CD14-positive monocyte (primary cell): ENCODE measurements at places on chromosomes 7 and 10.

DNA sequence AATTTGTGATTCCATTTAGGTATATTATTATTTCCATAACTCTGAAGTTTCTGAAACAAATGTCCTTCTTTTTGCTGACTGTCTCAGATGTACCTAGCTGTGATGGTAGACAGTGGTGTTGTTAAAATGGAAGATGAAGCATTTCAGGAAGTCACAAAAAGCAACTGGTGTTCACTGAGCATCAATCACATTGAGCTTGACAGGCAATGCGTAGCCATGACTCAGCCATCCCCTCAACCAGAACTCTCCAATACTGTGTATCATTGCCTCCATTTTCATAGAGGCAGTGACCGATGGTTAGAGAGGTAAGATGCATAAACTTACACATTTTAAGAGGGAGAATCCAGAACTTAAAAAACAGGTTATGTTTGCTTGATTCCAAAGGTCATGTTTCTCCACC lies 434.0 kb downstream of the INHBA start:
- DNase-seq = no peak

DNA sequence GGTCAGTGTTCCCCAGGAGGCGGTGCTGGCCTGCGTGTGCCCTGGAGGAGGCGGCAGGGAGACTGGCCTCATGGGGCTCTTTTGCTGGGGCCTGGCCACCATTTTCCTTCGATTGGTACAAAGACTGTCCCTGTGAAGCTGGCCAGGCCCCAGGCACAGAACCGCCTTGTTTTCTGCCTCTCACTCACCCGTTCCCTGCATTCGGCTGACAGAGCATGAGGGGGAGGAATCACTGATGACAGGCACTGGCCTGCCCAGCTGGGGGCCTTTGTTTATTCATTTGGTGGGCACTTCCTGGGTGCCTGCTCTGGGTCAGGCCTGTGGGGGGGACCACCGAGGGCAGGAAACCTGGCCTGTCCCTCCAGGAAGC lies 139.2 kb downstream of the FAM53B start:
- no peak for DNase-seq

- DNase-seq = peak; percentile 4
Measured at GRCh38 chr10:95397747-95398146, 106.9 kb upstream of the PDLIM1 start.

DNA sequence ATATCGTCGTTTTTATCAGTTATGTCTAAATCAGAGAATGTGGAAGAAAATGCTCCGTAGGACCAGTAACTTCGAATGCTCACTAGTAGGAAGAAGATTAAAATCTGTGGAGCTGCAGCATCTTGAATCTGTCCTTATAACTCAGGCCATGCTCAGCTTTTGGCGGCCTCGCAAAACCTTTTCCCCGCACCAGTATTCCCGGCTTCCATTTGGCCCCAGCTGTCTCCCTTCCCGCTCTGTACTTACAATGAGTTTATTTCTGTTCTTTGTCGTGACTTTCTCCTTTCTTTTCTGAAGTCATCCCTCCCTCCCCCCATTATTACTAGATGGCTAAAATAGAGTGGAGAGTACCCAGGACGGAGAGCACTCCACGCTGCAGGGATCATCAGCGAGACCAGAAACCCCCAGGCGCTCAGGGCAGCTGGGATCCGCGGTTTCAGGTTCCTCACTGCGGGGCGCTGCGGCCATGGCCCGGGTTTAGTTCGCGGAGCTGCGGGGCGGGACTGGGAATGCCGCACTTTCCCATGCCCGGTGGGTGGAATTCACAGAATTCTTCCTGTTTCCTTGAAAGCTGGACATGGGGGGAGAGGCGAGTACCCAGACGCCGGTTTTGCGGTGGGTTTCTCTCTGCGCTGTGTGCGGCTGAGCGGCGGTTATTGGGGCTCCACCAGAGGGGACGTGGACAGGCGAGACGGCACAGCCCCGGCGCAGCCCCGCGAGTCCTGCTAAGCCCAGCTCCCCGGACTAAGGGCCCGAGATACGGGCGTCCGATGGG lies 183.5 kb downstream of the POM121L12 start:
- no peak for DNase-seq

DNA sequence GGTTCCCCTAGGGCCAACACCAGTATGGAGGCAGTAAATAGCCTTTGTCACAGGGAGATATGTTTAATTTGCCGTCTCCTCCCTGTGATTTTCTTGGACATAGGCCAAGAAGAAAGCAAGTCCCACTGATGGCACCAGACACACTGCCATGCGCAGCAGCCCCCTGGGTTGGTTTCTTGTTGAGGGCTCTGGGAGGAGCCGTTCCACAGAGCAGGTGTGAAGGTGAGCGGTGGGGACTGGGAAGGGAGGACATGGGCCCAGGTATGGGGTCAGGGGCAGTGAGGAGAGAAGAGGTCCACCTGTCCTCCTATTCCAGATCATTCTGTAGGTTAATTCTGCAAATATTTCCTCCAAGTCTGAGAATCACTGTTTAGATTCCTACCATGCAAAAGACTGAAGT lies 376.1 kb downstream of the PLXNA4 start:
- no peak for DNase-seq

DNA sequence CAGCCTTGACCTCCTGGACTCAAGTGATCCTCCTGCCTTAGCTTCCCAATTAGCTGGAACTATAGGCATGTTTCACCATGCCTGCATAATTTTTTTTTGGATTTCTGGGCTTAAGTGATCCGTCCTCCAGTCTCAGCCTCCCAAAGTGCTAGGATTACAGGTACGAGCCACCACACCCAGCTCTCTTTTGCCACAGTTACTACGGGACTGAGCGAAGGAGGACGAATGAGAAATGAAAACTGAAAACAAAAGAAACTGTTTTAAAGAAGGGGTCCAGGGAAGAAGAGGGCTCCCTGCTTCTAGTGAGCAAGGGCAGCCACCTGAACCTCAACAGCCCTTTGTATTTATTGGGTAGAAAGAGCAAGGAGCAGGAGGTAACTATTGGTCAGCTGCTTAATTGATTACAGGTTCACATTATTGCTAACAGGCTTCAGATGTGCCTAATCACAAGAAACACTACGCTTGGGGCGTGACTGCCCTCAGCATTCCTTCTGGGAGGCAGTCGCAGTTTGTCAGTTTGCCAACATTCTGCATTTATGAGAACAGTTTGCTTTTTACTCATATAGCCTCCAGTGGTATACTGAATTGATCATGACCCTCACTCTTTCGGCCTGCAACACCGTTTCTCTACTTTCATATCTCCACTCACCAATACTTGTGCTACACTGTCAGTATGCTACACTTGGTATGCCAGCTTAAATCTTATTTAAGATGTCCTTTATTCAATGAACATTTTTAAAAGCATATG lies 676.8 kb downstream of the DNAJB9 start:
- no peak for DNase-seq

DNA sequence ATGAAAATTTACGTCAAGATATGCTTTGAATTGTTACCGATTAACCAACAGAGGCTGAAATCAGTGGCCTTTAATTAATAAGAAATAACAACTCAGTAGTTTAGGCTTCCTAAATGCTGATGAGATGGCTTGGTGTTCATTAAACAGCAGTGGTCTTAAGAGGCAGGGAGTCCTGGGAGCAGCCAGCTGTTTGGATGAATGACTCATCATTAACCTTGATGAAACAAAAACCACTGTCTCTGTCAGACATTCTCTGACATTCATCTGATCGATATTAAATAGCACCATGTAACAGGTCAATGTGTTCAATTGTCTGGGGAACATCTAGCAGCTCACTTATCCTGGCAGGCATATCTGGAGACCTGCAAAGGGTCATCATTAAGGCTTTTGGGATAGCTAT lies 234.2 kb upstream of the LRRN3 start:
- DNase-seq = no peak

- DNase-seq = no peak
Measured at GRCh38 chr10:44178281-44178680, 206.6 kb downstream of the CXCL12 start.

DNA sequence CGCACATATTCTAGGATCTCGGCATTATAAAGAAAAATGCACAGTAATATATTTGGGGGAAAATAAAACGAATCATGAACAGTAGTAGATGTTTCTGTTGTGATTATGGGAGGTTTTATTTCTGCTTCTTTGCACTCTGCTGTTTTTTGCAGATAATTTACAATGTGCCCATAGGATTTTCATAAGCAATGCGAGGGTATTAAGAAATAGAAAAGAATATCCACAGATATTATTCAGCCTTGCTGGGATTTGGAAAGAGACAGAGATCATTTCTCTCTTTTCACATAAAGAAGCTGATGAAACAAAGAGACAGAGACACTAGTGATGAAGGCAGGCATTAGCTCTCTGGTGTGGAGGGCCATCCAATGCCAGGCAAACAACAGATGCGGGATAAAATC lies 158.6 kb downstream of the KCNMA1 start:
- DNase-seq = no peak
